ENCODE measurements at places on chromosomes 12 and 14. TPM values are rescaled to one million over a fixed set of nuclear protein-coding genes. Genes with fewer than 3 reads are reported as not detected.

GRCh38 chr12:47887529-47887928, 17.3 kb downstream of the VDR start:
- no peak for DNase-seq

DNA sequence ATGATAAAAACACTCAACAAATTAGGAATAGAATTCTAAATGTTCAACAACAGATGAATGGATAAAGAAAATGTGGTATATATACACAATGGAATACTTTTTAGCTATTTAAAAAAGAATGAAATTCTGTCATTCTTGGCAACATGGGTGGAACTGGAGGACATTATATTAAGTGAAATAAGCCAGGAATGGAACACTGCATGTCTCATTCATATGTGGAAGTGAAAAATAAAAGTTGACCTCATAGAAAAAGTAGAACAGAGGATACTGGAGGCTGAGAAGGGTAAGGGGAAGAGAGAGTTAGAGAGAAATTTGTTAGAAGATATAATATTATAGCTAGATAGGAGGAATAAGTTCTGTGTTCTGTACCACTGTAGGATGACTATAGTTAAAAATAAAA, 35.8 kb upstream of the ZFP36L1 start:
- DNase-seq: no peak

Gene KRT78
- not detected for polyA plus RNA-seq

Gene FOXG1
- 0.05 TPM for polyA plus RNA-seq

GRCh38 chr12:91406920-91407341, 224.3 kb upstream of the DCN start:
- DNase-seq: no peak

Gene REC8
- 11.0 TPM for polyA plus RNA-seq

DNA sequence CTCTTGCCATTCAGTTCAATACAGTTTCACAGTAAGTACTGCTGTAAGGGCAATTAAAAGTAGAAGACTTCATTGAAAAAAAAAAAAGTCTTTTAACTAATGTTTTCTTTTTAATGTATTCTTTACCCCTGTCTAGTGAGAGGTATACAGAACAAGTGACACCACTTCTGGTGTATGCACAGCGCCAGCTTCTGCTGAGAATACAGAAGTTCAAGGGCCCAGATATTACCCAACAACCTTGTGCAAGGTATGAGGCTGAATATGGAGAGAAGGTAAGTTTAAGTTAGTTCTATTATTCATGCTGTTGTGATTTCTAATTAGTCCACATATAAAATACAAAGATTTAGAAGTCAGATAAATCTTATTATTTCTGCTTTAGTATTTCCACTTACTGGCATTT, 168.7 kb downstream of the CFAP54 start:
- no peak for DNase-seq

Gene COA8
- 45.0 TPM for polyA plus RNA-seq

Gene SLC5A8
- not detected for polyA plus RNA-seq

DNA sequence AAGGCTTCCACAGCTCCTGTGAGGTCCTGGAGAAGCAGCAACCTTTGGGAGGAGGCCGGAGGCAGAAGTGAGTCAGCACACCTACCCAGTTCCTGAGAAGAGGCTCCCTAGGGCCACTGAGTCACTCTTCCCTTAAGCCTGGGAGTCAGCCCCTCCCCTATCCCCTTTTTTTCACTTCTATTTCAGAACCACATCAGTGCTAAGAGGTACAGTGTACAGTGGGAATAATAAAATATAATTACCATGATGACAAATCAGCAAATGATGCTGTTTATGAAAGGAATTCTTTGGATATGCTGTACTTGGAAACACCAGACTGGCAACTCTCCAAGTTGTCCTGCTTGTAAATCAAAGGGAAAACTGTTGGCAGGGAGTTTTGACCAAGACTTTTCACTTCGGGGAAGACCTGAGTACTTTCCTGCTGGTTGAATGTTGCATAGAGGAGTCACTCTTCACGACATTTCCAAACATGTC, 7.8 kb upstream of the TBPL2 start:
- DNase-seq: no peak

DNA sequence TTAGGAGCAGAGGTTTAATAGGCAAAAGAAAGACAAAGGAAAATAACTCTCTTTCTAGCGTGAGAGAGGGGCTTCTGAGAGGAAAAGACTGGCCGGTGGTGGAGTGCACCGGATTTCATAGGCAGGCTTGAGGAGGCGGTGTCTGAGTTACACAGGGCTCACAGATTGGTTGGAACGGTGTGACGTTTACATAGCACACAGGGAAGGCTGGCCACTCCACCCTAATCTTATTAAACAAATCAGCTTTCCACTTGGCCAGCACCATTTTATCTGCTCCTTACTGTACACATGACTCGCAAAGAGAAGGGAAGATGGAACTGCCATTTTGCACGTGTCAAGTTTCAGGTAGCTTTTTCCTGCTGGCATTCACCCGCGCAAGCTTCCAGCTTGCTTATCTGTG, 587.7 kb downstream of the RPL10L start:
- DNase-seq: no peak

GRCh38 chr14:95023886-95024285, 133.4 kb downstream of the DICER1 start:
- DNase-seq: no peak

Gene SLC10A1
- not detected for polyA plus RNA-seq

GRCh38 chr12:47414511-47414910, 291.3 kb downstream of the RPAP3 start:
- no peak for DNase-seq

Gene RNU6-8
- polyA plus RNA-seq: not detected

Gene DUSP16
- 28.1 TPM for polyA plus RNA-seq

Gene P2RX2
- not detected for polyA plus RNA-seq

GRCh38 chr14:95222870-95223398, 65.6 kb upstream of the DICER1 start:
- no peak for DNase-seq

DNA sequence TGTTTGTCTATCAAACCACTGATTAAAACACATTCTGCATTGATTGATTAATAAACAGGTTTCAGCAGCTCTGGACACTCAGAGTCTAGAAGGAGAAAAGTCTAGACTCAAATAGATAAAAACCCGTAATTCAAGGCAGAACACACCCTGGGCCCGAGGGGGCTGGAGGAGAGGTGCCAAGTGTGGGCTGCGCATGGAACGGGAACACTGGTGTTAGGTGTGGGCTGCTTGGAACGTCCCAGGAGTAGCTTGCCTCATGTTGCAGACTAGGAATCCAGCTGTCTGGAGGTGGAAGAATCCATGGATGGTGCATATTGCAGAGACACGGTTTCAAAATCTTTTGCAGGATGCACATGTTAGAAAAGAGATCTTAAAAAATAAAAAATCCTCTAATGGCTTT, 223.0 kb downstream of the APAF1 start:
- no peak for DNase-seq

GRCh38 chr14:104867371-104868059, 2.4 kb downstream of the CEP170B start:
- DNase-seq: no peak

Gene BICDL1
- polyA plus RNA-seq: 2.6 TPM

Measured in muscle of back (tissue), 13 donors.